Astrocyte (in vitro differentiated cells and primary cell): ENCODE measurements at places on chromosomes 12 and 14.

GRCh38 chr12:55068416-55069010 is 48.7 kb downstream of the NEUROD4 start:
- peaks cover 8% of the 10 kb centered on the region for H3K27me3 ChIP-seq
- H3K36me3 ChIP-seq = no peaks in the 10 kb centered on the region
- DNase-seq = peak; percentile 14
- no peaks in the 10 kb centered on the region for H3K4me1 ChIP-seq

GRCh38 chr12:122040579-122041386 is 19.1 kb downstream of the BCL7A start:
- H3K27me3 ChIP-seq = no peaks in the 10 kb centered on the region
- H3K36me3 ChIP-seq = no peaks in the 10 kb centered on the region
- no peak for DNase-seq
- no peaks in the 10 kb centered on the region for H3K4me1 ChIP-seq

DNA sequence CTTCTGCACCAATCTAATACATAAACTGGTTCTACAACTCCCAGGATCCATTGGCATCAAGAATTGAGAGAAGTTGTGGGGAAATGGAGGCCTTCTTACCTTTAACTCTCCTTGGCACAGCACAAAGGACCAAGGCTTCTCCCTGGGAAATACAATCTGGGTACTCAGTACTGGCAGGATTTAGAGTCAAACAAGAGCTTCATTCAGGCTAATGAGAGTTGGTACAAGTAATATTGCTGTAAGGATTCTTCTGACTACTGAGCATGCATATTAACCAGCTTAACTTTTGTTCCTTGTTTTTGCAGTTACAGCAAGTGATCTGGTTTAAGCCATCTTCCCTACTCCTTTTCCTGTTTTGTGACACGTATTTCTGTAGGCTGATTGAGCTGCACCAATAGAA is 76.2 kb upstream of the FERMT2 start:
- H3K27me3 ChIP-seq = no peaks in the 10 kb centered on the region
- H3K4me3 ChIP-seq = no peak overlapping the region
- H3K36me3 ChIP-seq = no peaks in the 10 kb centered on the region
- no peak for DNase-seq
- H3K27ac ChIP-seq = no peak overlapping the region

- no peak overlapping the region for H3K4me3 ChIP-seq
- no peak overlapping the region for H3K27ac ChIP-seq
- H3K27me3 ChIP-seq = no peaks in the 10 kb centered on the region
- DNase-seq = no peak
- H3K4me1 ChIP-seq = peaks cover 3% of the 10 kb centered on the region
Observed at GRCh38 chr14:41986083-41986645, 379.5 kb downstream of the LRFN5 start.

DNA sequence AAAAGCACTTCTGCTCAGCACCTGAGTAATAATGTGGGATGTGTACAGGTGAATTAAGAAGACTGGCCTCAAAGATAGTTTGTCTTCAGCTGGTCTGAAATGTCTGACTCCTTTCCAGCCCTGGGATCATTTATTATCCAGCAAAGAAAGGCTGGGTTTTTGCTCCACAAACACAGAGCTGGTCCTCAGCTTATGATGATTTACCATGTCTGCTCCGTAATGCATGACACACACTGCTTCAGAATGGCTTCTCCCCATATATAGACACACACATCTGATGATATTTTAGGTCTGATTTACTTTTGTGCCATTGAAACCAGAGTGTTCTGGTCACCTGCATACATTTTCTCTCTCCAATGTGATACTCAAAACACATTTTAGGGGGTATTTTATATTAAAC is 225.0 kb downstream of the SLC25A21 start:
- peaks cover 9% of the 10 kb centered on the region for H3K4me1 ChIP-seq
- DNase-seq = no peak
- no peak overlapping the region for H3K27ac ChIP-seq
- H3K36me3 ChIP-seq = no peaks in the 10 kb centered on the region
- H3K27me3 ChIP-seq = no peaks in the 10 kb centered on the region

GRCh38 chr12:9943240-9943639 is 11.1 kb upstream of the CLEC2A start:
- H3K27ac ChIP-seq = no peak overlapping the region
- H3K36me3 ChIP-seq = no peaks in the 10 kb centered on the region
- no peak for DNase-seq
- H3K4me3 ChIP-seq = no peak overlapping the region
- no peaks in the 10 kb centered on the region for H3K4me1 ChIP-seq
- H3K27me3 ChIP-seq = no peaks in the 10 kb centered on the region

DNA sequence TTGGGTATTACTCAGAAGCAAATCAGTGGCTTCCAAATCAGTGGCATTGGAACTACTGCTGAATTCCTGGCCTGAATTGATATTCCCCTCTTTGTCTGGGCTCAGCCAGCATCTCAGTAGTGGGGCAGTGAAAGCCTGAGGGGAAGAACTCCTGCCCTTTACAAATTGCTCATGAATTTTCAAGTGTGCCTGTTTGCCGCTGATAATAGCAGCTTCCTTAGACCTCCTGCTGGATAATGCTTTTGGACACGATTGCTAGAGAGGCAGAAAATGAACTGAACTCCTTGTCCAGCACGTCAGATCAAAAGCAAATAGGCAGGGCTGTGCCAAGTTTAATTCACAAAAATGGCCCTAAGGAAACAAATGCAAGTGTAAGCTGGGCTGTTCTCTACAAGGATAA is 91.3 kb upstream of the GZMB start:
- H3K36me3 ChIP-seq = no peaks in the 10 kb centered on the region
- no peaks in the 10 kb centered on the region for H3K4me1 ChIP-seq
- DNase-seq = no peak
- H3K27ac ChIP-seq = no peak overlapping the region
- H3K27me3 ChIP-seq = no peaks in the 10 kb centered on the region

- no peak overlapping the region for H3K27ac ChIP-seq
- no peak overlapping the region for H3K4me3 ChIP-seq
- no peaks in the 10 kb centered on the region for H3K4me1 ChIP-seq
- no peak for DNase-seq
- no peaks in the 10 kb centered on the region for H3K36me3 ChIP-seq
- H3K27me3 ChIP-seq = no peaks in the 10 kb centered on the region
Observed at GRCh38 chr12:14654842-14655241, 41.6 kb downstream of the GUCY2C start.

GRCh38 chr12:490260-490659 is 30.5 kb downstream of the B4GALNT3 start:
- H3K4me1 ChIP-seq = no peaks in the 10 kb centered on the region
- peaks cover 14% of the 10 kb centered on the region for H3K27me3 ChIP-seq
- no peak overlapping the region for H3K4me3 ChIP-seq
- no peaks in the 10 kb centered on the region for H3K36me3 ChIP-seq

GRCh38 chr12:49784756-49785409 is 43.3 kb downstream of the NCKAP5L start:
- peaks cover 3% of the 10 kb centered on the region for H3K36me3 ChIP-seq
- no peak overlapping the region for H3K27ac ChIP-seq
- H3K27me3 ChIP-seq = peaks cover 4% of the 10 kb centered on the region
- peak; percentile 37 for DNase-seq

DNA sequence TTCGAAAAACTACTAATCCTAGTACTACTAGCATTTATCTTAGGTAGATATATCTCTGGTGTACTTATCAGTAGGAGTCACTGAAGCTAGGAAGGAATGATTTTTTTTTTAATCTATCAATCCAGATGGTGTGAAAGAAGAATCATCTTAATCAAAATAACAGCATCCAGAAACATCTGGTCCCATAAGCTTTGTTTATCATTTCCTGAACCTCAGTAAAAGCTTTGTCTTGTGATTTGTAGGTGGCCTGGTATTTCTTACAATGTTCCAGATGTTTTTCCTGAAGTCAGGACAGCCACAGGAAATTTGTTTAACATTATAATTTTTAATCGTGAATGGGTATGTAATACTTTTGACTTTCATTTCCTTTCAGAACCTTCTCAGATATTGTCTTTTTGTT is 28.0 kb upstream of the LUM start:
- H3K27ac ChIP-seq = no peak overlapping the region
- no peak for DNase-seq
- peaks cover 18% of the 10 kb centered on the region for H3K4me1 ChIP-seq
- no peaks in the 10 kb centered on the region for H3K27me3 ChIP-seq

GRCh38 chr12:30400349-30400748 is 295.3 kb downstream of the IPO8 start:
- H3K27ac ChIP-seq = no peak overlapping the region
- no peaks in the 10 kb centered on the region for H3K4me1 ChIP-seq
- H3K4me3 ChIP-seq = no peak overlapping the region
- no peaks in the 10 kb centered on the region for H3K36me3 ChIP-seq

DNA sequence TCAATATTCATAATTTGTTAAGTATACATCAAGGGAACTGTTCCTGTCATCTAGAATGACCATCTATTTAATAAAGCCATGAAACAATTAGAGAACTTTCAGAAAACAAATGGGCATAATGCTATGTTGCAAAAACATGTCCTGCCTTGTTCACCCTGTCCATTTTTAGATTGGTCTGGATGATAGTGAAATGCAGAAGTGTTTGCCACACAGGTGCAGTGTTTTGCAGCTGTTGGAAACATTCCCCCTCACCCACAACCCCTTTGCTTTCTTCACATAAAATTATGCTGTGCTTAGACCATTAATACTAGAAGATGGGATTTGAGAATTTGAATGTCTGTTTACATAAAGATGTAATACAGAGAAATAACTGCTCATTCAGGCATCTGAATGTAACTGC is 36.5 kb downstream of the LEMD3 start:
- no peaks in the 10 kb centered on the region for H3K27me3 ChIP-seq
- no peak overlapping the region for H3K4me3 ChIP-seq
- no peak for DNase-seq

GRCh38 chr12:46557539-46558373 is 185.2 kb upstream of the SLC38A2 start:
- H3K27me3 ChIP-seq = no peaks in the 10 kb centered on the region
- no peaks in the 10 kb centered on the region for H3K36me3 ChIP-seq
- H3K4me1 ChIP-seq = peaks cover 40% of the 10 kb centered on the region
- no peak overlapping the region for H3K4me3 ChIP-seq

GRCh38 chr14:73889376-73889775 is 2.7 kb downstream of the ZNF410 start:
- H3K36me3 ChIP-seq = peaks cover 6% of the 10 kb centered on the region
- peaks cover 13% of the 10 kb centered on the region for H3K4me1 ChIP-seq
- no peak overlapping the region for H3K4me3 ChIP-seq
- DNase-seq = no peak

GRCh38 chr12:53485955-53486735 is 13.1 kb downstream of the MAP3K12 start:
- no peaks in the 10 kb centered on the region for H3K27me3 ChIP-seq
- H3K36me3 ChIP-seq = peaks cover 22% of the 10 kb centered on the region
- H3K4me3 ChIP-seq = no peak overlapping the region
- H3K4me1 ChIP-seq = peaks cover 7% of the 10 kb centered on the region

GRCh38 chr14:103544388-103545218 is 15.6 kb downstream of the TRMT61A start:
- DNase-seq = no peak
- H3K36me3 ChIP-seq = no peaks in the 10 kb centered on the region
- H3K4me3 ChIP-seq = no peak overlapping the region
- H3K27ac ChIP-seq = no peak overlapping the region

DNA sequence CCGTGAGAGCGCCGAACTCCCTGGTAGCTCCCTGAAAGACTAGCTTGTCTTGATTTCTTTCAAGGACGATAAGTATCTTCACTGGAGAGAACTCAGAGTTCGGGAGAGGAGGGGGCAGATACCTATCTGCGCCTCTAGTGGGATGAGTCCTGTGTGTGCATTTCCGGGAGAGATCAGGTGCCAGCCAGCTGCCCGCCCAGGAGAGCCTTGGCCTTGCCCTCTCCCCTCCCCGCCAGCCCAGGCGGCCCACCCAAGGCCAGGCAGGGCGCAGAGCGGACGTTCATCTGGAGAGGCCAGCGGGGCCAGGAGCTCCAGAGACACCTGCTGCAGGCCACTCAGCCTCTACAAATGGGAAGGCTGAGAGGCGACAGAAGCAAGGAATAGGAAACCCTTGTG is 1.0 kb downstream of the CD9 start:
- H3K4me1 ChIP-seq = peaks cover 16% of the 10 kb centered on the region
- H3K4me3 ChIP-seq = peak overlapping the region; percentile 80
- DNase-seq = no peak
- no peaks in the 10 kb centered on the region for H3K36me3 ChIP-seq
- no peak overlapping the region for H3K27ac ChIP-seq
- no peaks in the 10 kb centered on the region for H3K27me3 ChIP-seq

DNA sequence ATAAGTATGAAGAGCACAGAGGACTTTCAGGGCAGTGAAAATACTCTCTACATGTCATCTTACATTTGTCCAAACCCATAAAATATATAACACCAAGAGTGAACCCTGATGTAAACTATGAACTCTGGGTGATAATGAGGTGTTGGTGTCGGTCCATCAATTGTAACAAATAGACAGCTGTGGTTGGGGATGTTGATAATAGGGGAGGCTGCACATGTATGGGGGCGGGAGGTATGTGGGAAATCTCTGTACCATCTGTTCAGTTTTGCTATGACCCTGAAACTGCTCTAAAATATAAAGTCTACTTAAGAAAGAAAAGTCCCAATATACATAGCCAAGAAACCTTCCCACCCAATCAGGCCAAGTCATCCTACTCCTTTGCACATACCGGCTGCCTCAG is 88.5 kb downstream of the GPR135 start:
- H3K27ac ChIP-seq = no peak overlapping the region
- H3K4me1 ChIP-seq = no peaks in the 10 kb centered on the region
- H3K27me3 ChIP-seq = no peaks in the 10 kb centered on the region
- DNase-seq = no peak

GRCh38 chr12:4164559-4165558 is 108.7 kb upstream of the CCND2 start:
- H3K27me3 ChIP-seq = no peaks in the 10 kb centered on the region
- H3K27ac ChIP-seq = peak overlapping the region; percentile 61
- H3K4me3 ChIP-seq = peak overlapping the region; percentile 38
- H3K36me3 ChIP-seq = no peaks in the 10 kb centered on the region
- H3K4me1 ChIP-seq = peaks cover 6% of the 10 kb centered on the region

DNA sequence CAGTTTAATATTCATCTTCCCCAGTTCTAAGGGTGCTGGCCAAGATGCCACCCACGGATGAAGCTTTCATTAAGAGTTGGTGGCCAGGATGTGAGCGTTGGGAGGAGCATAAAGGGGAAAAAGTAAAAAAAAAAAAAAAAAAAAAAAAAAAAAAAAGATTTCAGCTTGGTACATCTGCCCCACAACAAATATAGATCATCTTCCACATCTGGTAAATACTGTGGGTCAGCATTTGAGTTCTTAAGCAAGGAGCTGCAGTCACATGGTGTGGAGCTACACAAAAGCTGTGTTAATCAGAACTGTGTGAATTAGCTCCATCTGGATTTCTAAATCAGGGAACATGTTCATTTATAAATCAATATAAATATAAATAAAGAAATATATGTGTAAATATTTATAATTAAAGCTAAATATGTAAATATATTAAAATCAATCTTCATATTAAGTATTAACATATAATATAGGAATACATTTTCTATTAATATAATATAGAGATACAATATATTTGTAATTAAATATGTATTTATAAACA is 262.3 kb downstream of the NUAK1 start:
- no peaks in the 10 kb centered on the region for H3K27me3 ChIP-seq
- no peaks in the 10 kb centered on the region for H3K36me3 ChIP-seq
- no peak overlapping the region for H3K27ac ChIP-seq
- DNase-seq = no peak
- no peak overlapping the region for H3K4me3 ChIP-seq
- H3K4me1 ChIP-seq = no peaks in the 10 kb centered on the region

GRCh38 chr12:72448089-72448488 is 175.9 kb downstream of the TRHDE start:
- no peak for DNase-seq
- H3K27me3 ChIP-seq = no peaks in the 10 kb centered on the region
- no peak overlapping the region for H3K4me3 ChIP-seq
- no peak overlapping the region for H3K27ac ChIP-seq
- H3K36me3 ChIP-seq = no peaks in the 10 kb centered on the region
- no peaks in the 10 kb centered on the region for H3K4me1 ChIP-seq
